CD4-positive, alpha-beta T cell treated with Interferon alpha-2 for 1 hour (primary cell): ENCODE measurements at places on chromosomes 4 and X.

- no peak for DNase-seq
These were observed 106.8 kb downstream of the FAM9B start for GRCh38 chrX:8927066-8927635.

GRCh38 chrX:132409780-132410556 is 78.9 kb downstream of the MBNL3 start:
- DNase-seq: no peak

DNA sequence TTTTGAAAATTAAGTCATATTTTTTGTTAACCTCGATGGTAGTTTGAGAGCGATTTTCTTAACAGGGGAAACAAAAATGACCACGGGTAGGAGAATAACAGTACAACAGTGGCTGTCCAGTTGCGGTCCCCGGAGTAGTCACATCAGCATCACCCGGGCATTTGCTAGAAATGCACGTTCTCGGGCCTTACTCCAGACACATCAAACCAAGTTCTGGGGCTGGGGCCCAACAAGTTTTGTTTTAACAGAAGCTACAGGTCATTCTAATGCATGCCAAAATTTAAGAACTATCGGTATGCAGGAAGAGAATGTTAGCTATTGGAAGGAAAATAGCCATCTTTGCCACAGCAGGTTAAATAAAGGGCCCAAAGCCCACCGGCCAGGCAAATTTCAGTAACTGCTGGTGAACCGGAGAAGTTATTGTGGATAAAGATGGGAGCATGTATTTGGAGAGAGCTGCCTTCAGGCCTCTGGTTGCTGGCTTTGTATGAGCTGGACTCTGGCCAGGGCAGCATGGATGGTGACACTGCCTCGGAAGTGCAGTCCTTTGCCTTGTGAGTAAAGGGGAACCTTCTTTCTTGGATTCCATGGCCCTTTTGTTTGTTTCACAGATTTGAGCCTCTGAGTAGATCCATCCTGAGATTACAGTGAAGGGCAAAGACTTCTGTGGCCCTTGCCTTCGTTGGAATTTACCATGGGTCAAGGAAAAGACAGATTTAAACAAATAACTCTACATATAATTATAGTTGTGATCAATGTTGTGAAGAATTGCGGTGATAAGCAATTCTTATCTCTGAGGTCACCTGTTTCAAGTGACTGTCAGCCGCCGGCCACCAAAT is 62.1 kb downstream of the TBC1D14 start:
- DNase-seq: no peak

- peak; percentile 49 for DNase-seq
These were observed 695 bp downstream of the MTM1 start for GRCh38 chrX:150569155-150569477.

GRCh38 chrX:12979026-12979607 is 4.2 kb downstream of the TMSB4X start:
- DNase-seq: no peak

DNA sequence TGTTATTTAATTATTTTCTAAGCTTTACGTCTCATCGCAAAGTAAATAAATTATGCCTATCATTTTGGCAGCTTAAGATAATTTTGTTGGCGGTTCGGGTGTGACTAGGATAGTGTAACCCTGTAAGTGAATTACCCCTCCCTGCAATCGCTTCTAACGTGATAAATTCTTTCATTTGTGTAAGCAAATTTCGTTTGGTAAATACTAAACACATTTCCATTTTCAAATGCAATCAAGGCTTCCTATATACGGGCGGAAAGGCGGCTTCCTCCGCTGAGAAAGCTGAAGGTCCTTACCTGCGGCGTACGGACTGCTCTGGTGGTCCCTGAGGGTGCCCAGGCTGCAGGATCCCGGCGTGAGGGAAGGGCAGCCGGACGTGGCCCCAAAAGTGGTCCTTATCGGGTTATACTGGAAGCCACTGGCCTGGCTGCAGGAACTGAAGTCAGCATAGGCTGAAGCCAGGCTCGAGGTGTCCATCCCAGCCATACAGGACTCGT is 403 bp downstream of the PHOX2B start:
- DNase-seq: no peak

- DNase-seq: no peak
These were observed 99.4 kb downstream of the TMEM47 start for GRCh38 chrX:34557733-34558132.

DNA sequence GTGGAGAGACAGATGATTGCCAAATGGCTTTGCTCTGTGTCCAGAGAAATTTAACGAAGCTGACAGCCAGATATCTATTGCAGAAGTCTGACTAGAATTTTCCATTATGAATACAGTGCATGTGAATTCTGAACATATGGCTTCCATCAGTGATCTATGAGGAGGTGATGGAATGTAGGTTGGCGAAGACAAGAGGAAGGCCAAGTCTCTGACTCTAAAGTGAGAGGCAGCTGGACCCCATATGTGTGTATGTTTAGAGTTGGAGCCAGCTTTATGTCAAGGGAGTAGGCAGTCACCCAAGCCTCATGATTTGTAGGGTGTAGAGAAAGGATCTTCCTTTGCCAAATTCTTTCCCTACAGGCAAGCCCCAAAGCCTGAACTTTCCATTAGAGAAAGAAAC is 76.2 kb upstream of the TEX13D start:
- DNase-seq: no peak

- DNase-seq: no peak
These were observed 2.5 kb upstream of the TMPRSS11D start for GRCh38 chr4:67886281-67886680.

- no peak for DNase-seq
These were observed 173.4 kb downstream of the RTL9 start for GRCh38 chrX:110531873-110532580.

DNA sequence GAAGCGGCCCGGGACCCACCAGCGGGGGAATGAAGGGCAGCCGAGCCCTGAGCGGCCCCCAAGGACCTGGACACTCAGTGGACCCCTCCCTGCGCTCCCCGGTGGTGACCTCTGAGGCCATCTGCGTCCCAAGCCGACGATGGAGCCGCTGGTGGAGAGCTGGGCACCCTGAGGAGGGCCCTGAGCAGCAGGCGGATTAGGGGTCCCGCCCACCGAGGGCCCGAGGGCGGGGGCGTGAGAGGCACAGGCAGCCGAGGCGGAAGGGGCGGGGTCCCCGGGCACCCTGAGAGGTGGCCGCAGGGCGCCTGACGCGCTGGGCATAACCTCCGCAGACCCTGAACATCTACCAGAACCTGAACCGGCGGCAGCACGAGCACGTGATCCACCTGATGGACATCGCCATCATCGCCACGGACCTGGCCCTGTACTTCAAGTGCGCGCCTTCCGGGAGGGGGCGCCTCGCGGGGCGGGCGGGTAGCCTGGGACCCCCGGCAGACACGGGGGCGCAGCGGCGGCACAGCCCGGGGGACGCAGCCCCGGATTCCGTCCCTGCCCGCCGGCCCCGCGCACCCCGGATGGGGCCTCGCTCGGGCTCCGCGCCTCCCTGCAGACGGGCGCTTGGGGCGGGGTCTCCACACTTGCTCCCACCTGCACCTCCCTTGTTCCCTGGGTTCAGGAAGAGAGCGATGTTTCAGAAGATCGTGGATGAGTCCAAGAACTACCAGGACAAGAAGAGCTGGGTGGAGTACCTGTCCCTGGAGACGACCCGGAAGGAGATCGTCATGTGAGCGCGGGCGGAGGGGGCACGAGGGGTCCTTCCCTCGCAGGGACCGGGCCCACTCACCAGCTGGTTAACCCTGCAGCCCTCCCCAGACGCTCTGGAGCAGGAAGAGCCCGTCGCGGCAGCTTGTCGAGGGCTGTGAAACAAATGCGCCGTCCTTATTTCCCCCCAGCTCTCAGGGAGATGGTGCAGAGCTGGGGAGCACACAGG is 10.3 kb downstream of the ATP5ME start:
- DNase-seq: peak; percentile 74

GRCh38 chrX:35380808-35381700 is 417.1 kb upstream of the MAGEB16 start:
- DNase-seq: no peak

DNA sequence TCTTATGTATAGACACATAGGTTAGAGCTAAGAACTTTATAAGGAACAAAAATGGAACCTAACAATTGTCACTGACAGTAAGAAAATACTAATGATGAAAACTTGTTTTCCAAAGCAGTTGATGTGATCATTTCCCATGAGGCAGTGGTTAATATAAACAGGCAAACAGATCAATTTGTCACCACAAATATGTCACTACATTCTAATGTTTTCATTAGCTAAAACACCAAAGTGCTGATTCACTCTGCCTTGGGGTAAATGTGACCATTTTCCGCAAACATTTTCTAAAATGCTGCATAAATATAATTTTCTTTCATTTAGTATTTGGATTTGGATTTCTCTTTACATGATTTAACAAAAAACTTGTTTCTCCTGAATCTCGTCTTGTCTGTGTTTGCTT is 408.9 kb upstream of the CTSO start:
- no peak for DNase-seq

GRCh38 chr4:2300431-2301224 is 38.7 kb upstream of the MXD4 start:
- DNase-seq: no peak

GRCh38 chrX:70554081-70554480 is 109.4 kb downstream of the DLG3 start:
- DNase-seq: peak; percentile 4

- no peak for DNase-seq
These were observed 178.5 kb downstream of the CBR4 start for GRCh38 chr4:168831585-168831918.

GRCh38 chrX:2267890-2268289 is 232.9 kb downstream of the DHRSX start:
- DNase-seq: no peak

GRCh38 chr4:33116871-33117270 is 2396.7 kb downstream of the PCDH7 start:
- DNase-seq: no peak

DNA sequence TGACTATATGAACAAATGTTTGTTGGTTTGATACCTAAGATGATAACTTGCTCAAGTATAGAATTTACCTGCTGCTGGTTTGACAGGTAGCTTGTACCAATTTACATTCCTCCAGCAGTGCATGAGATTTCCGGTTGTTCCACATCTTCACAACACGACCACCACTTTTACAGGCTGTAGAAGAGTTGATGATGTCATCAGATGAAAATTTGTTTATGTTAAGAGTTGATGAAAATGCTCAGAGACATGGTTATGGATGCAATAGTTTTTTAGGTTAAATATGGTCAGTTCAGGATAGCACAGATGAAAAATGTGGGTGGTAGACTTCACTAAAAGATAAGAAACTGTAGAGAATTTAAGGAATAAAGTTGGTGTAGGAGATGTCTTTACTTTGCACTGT is 468.3 kb downstream of the PCDH18 start:
- no peak for DNase-seq

DNA sequence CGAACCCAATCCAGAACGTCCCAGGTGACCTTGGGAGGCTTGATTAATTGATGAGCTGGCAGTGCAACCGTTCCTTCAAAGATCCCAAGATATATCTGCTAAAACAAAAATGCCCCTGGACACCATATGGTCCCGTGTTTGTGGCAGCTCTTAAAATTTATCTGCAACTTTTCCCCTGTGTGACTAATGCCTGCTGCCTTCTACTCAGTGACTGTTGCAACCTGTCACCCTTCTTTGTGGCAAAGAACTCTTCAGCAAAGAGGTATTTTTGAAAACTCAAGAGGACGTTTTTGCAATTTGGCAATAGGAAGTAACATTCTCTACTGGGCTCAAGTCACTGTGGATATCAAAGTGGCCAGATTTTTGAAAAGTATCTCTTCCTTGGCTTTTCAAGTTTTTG is 75.8 kb upstream of the SOD3 start:
- no peak for DNase-seq

DNA sequence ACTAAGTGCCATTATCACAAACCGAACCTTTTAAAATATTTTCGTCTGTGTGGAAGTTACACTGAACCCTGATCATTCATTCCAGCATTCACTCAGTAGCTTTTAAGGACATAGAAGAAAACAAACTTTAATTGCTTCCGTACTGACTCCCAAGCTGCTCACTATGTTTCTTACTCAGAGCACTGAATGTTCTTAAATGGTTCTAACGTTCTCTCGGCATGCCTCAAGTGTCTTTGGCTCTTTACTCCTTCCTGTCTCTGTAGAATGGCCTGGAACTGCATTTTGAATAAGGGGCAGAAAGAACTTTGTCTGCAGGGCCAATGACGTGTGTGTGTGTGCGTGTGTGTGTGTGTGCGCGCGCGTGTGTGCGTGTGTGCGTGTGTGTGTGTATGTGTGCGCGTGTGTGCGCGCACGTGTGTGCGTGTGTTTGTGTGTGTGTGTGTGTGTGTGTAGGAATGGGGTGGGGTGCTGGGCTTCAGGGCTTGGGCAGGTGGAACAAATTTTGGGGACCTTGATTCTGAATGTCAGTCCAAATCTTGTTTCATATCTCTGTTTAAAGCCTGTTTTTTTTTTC is 50.5 kb upstream of the PAQR3 start:
- no peak for DNase-seq
